ENCODE measurements at places on chromosomes 3 and 15.

DNA sequence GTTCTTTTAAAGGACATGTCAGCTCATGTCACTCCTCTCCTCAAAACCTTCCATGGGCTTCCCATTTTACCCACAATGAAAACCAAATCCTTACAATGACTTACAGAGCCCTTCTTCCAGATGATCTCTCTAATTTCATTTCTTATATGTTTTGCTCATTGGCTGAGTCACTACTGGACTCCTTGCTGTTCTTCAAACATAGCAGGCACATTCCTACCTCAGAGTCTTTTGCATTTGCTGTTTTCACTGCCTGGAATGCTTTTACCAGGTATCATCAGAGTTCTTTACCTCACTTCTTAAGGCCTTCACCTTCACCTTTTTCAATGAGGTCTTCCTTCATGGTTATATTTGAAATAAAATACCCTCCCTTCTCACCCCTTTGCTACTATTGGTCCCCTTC is 57.3 kb downstream of the NECTIN3 start:
- H3K36me3 ChIP-seq, result no peaks in the 10 kb centered on the region
- no peaks in the 10 kb centered on the region for H3K27me3 ChIP-seq
- H3K4me3 ChIP-seq, result no peak overlapping the region
- no peak for DNase-seq

- H3K36me3 ChIP-seq, result no peaks in the 10 kb centered on the region
- no peak overlapping the region for H3K27ac ChIP-seq
- peaks cover 23% of the 10 kb centered on the region for H3K4me1 ChIP-seq
- no peaks in the 10 kb centered on the region for H3K27me3 ChIP-seq
- no peak overlapping the region for H3K4me3 ChIP-seq
Measured at GRCh38 chr3:127637546-127637945, 8.6 kb downstream of the PODXL2 start.

DNA sequence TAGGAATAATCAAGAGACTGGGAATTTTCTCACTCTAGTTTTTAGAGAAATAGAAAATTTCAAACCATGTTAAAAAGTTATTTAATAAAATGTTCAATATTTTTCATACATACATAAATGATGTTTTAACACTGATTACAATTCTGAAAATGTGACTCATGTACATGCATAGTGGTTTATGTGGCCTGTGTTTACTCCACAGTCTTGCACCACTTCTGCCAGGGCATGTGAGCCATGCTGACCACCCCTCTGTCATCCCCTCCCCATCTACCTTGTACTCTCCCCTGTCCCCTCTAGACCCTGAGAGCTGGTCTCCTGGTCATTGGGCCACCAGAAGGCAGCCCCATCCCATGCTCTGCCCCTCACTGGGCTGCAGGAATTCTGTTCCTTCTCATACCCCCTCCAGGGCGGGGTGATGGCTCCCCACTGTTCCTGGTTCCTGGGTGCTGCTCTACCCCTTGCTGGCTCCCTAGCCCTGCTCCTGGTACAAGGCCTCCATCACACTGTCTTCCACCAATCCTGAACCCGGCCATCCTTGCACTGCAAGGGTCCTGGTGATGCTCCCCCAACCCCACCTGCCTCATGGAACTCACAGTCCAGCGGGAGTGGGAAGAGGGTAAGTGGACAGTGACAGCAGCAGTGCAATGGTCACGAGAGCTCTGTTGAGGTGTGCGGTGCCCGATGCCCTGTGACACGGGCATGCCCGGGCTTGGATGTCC is 24.2 kb upstream of the SLC41A3 start:
- no peaks in the 10 kb centered on the region for H3K36me3 ChIP-seq
- H3K4me3 ChIP-seq, result no peak overlapping the region
- DNase-seq, result no peak
- H3K27me3 ChIP-seq, result no peaks in the 10 kb centered on the region

- no peaks in the 10 kb centered on the region for H3K4me1 ChIP-seq
- DNase-seq, result no peak
- no peak overlapping the region for H3K27ac ChIP-seq
- H3K36me3 ChIP-seq, result no peaks in the 10 kb centered on the region
- H3K4me3 ChIP-seq, result no peak overlapping the region
Measured at GRCh38 chr3:175308097-175308496, 449.0 kb downstream of the NAALADL2 start.

DNA sequence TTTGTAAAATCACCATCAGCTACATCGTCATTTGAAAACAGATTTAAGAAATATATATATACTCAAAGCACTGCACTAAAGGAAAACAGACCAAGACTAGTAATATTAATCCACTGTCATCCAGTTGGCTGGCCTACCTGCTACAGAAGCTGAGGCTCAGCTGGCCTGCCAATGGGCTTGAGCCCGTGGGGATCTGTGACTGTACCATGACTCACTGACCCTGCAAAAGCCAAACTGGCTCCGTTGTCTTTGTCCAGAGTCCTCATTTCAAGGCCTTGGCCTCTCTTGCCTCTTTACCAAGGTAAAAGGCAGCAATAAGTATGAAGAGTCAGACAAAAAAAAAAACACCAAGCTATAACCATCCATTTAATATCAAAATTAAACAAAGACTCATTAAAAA is 463.5 kb upstream of the RASGRP1 start:
- no peak overlapping the region for H3K4me3 ChIP-seq
- no peaks in the 10 kb centered on the region for H3K4me1 ChIP-seq
- no peaks in the 10 kb centered on the region for H3K27me3 ChIP-seq
- H3K27ac ChIP-seq, result no peak overlapping the region
- no peaks in the 10 kb centered on the region for H3K36me3 ChIP-seq

GRCh38 chr3:16369276-16369675 is 104.3 kb downstream of the OXNAD1 start:
- no peak for DNase-seq
- peaks cover 5% of the 10 kb centered on the region for H3K4me1 ChIP-seq
- H3K4me3 ChIP-seq, result no peak overlapping the region
- no peak overlapping the region for H3K27ac ChIP-seq

DNA sequence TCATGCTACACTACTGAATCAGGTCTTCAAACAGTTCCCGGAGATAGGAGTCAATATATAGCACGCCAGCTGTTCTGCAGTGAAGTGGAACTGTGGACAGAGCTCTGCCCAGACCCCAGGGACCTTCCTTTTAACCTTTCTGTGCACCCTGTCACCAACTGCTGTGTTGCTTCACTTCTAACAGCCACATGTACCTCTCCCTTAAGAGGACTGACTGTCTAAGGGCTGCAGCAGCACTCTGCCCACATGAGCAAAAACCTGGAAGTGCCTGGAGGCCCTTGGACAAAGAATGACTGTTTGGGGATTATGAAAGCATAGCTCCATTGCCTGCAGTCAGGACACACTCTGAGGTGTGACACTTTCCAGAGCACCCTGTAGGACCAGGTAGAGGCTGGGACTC is 88.3 kb upstream of the CTNNB1 start:
- 0 out of 2 replicates have a peak, but pooled peaks cover 4% of the 10 kb centered on the region for H3K4me1 ChIP-seq
- H3K36me3 ChIP-seq, result no peaks in the 10 kb centered on the region
- H3K4me3 ChIP-seq, result no peak overlapping the region

DNA sequence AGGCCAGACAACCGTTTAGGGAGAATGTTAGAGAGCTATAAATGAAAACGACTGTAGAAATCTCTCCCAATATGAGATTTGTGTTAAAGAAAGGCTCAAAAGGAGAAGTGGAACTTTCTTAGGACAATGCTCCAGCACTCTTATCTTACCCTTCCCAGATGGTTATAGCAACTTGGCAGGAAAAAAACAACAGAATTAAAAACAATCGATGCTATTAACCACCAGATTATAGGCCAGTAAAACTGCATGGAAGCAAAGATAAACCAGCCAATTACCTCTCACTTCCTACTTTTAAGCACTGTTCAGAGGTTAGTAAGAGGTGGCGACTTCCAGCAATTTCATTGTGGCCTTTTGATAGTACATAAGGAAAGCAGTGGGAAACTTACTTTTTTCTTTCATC is 72.9 kb downstream of the TMCC1 start:
- H3K27me3 ChIP-seq, result no peaks in the 10 kb centered on the region
- no peak overlapping the region for H3K4me3 ChIP-seq
- H3K4me1 ChIP-seq, result peaks cover 20% of the 10 kb centered on the region
- H3K36me3 ChIP-seq, result peaks cover 9% of the 10 kb centered on the region
- H3K27ac ChIP-seq, result no peak overlapping the region
- DNase-seq, result no peak

Measured in PC-9 (cell line).